ENCODE measurements at places on chromosomes 1 and 21. TPM values are rescaled to one million over a fixed set of nuclear protein-coding genes. Genes with fewer than 3 reads are reported as not detected.

SOAT1 gene
- total RNA-seq, result 36.9 TPM

IL20 gene
- total RNA-seq, result not detected

ANKRD34A gene
- total RNA-seq, result 1.9 TPM

STX12 gene
- total RNA-seq, result 32.3 TPM

ERVH48-1 gene
- not detected for total RNA-seq

SYCP1 gene
- total RNA-seq, result not detected

RPTN gene
- total RNA-seq, result not detected

C1orf226 gene
- total RNA-seq, result 0.34 TPM

TSPAN2 gene
- 28.6 TPM for total RNA-seq

FAM72A gene
- total RNA-seq, result 0.60 TPM

TTLL7 gene
- 0.21 TPM for total RNA-seq

C1orf146 gene
- total RNA-seq, result not detected

CDC14A gene
- 60.1 TPM for total RNA-seq

SMPDL3B gene
- total RNA-seq, result 0.24 TPM

SLC22A15 gene
- total RNA-seq, result 9.2 TPM

OR2L13 gene
- 0.20 TPM for total RNA-seq

HMCN1 gene
- total RNA-seq, result 0.02 TPM

C1orf87 gene
- not detected for total RNA-seq

PLEKHO1 gene
- 73.8 TPM for total RNA-seq

GBP1 gene
- total RNA-seq, result 32.0 TPM

SELP gene
- 5.4 TPM for total RNA-seq

CELF3 gene
- not detected for total RNA-seq

LBR gene
- 178 TPM for total RNA-seq

AZIN2 gene
- 4.1 TPM for total RNA-seq

CLCA4 gene
- not detected for total RNA-seq

SYT2 gene
- not detected for total RNA-seq

LCE3E gene
- total RNA-seq, result not detected

CRYAA gene
- total RNA-seq, result not detected

SPATA1 gene
- 4.1 TPM for total RNA-seq

FLG2 gene
- total RNA-seq, result not detected

CDA gene
- total RNA-seq, result 5.3 TPM

Data from natural killer cell (primary cell).